Chondrocyte (in vitro differentiated cells): ENCODE measurements at places on chromosomes 7 and 10. TPM values are rescaled to one million over a fixed set of nuclear protein-coding genes. Genes with fewer than 3 reads are reported as not detected.

DNA sequence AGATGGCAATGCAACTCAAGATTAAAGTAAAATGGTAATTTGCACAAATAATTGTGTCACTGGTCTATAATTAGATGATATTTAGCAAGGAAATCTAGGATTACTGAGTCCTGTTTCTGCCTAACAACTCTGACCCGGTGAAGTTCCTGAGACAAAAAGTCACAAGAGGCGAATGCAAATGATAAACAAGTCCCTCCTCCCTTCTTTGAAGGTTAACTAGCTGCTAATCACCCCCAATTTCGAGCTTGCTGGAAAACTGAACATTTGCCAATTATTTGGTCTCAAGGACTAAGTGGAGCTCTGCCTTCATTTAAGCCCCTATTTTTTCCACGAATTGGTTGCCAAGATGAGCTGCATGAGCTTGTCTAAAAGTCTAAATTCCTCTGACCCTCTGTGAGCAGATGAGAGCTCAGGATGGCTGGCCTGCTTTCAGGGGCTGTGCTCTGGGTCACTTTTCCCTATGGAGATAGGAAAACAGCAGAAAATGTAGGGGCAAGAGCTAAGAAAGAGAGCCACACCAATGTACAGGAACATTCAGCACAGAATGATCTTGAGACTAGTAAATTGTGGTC, 127.3 kb downstream of the MBL2 start:
- no peak for DNase-seq

The VKORC1L1 gene
- 29.2 to 32.5 TPM (median 31.8 TPM) in 3 replicates for total RNA-seq

DNA sequence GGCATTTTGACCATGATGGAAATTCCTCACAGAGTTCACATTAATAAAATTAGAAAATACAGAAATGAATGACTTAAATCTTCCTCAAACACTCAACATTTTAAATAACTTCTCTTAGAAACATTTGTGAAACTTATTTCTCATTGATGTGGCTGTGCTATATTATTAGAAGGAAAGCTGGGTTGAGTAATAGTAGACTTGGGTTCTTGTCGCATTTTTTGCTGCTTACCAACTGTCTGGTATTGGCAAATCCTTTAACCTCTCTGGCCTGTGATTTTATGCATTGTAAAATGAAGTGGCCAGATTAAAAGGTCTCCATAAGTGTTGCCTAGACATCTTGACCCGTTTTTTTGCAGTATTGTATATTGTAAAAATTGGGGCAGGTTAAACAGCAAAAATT, 66.5 kb downstream of the VPS50 start:
- DNase-seq = no peak

DNA sequence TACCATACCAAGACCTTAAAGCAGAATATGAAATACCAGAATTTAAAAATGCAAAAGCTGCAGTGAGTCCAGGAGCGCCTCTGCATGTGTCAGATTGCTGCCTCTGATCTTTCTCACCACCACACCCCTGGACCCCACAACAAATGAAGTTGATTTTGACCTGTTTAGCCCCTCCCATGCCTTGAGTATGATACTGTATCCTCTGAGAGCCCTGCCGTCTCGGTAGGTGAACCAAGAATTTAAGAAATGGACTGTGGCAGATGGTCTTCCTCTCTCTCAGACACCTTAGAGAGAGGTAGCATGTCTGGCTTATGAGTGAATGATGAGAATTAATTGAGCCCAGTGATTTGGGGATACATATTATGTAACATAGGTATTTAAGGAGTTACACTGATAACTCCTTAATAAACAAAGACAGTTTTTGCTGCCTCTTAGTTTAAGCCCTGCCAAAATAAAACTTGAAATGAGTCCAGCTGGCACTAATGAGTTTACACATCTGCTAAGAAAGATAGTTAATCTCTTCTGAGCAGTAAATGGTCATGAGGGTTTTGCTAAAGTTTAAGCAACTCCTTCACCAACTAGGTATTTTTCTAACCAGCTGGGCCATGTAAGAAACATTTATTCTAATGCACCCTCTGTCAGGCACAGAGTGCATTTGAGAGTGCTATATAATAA, 4.5 kb upstream of the TFPI2 start:
- DNase-seq = no peak

GRCh38 chr10:123244747-123245146, 90.5 kb downstream of the BUB3 start:
- DNase-seq = no peak

DNA sequence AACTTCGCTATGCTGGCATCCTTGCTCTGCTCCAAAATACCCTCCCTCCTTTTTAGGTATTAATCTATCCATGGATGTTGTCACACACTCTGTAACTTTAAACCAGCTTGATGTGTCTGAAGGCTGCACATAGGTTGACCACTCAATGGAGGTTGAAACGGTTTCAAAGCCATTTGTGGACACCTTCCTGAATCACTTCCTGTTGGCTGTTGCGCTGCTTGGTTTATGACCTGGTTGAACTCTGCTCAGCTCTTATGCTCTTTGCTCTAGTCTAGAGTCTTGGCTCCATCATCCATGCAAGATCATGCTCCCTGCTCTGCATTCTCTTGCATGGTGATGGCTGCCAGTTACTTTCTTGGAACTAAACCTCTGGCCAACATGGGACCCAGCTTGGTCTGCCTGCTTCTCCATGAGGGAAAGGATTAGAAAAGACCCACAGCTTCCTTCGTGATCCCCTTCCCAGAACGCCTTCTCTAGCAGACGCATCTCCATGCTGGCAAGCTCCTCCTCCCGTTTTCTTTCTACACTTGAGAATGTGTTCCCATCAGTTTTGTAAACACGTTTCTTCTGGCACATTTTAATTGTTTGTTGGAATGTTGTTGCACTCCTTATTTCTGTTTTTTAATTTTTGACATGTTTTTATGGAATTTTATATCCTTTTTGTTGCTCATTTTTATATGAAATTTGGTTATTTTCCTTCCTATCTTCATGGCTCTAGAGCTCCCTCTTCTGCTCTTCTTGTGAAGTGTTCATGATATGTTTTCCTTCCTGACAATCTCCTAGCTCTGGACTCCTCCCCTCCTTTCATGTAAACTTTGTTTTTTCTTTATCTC, 149.8 kb downstream of the XPNPEP1 start:
- no peak for DNase-seq

GRCh38 chr10:106705681-106706100, 458.8 kb downstream of the SORCS1 start:
- DNase-seq = no peak

DNA sequence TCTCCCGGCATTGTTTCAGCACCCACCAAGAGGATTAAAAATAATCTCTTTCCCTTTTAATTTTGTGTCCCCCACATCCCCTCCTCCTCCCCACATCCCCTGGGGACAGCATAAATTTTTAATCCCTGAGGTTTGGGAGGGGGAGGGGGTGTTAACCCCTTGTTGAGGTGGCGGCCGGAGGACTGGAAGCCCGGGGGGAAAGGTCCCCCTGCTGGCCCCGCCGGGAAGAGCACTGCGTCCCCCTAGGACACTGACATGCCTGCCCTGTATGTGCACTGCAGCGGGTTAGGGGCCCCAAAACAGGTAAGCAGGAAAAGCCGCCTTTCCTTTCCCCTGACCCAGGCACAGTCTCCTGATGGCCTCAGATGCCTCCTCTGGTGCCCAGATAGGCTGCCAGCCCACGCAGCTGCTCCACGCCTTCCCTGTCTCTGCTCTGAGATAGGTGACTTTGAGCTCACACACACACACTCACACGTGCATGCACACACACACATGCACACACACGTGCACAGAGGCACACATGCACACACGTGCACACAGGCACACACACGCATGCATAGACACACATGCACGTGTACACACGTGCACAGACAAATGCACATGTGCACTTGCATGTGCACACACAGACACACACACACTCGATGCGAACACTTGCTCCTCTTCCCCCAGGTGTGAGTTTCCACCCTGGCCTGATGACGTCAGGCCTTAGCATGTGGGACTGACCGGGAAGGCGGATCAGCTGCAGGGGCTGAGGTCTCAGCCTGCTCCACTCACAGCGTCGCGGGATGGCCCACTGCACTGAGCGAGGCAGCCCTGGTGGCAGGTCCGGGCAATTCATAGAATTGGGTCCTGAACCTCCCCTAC, 12.3 kb downstream of the CNPY1 start:
- DNase-seq = peak; percentile 64
